Colonic mucosa (tissue), 4 donors: ENCODE measurements at places on chromosomes 1 and 21.

- no peak for DNase-seq
Measured at GRCh38 chr21:44399955-44400790, 46.8 kb downstream of the TRPM2 start.

DNA sequence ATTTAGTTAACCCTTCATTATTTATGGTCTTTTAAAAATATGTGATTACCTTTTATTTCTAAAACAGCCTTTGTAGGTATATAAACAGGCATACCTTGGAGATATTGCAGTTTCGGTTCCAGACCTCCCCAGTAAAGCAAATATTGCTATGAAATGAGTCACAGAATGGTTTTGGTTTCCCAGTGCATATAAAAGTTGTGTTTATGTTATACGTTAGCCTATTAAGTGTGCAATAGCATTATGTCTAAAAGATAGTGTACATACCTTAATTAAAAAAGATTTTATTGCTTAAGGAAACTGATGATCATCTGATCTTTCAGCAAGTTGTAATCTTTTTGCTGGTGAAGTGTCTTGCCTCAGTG lies 44.1 kb downstream of the XCL2 start:
- no peak for DNase-seq

DNA sequence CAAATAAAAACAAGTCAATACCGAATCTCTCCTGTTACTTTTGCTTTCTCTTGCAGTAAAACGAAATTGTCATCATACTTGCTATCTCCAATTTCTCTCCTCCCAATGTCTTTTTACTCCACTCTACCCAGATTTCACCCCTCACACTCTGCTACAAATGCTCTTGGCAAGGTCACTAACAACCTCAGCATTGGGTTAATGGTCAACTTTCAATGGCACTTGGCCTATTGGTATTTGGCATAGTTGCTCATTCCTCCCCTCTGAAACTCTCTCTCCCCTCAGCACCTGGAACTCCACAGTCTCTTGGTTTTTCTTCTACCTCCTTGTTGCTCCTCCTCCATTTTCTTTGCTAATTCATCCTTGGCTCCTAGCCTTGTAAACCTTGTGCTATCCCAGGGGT lies 367.3 kb downstream of the PTPRU start:
- no peak for DNase-seq

DNA sequence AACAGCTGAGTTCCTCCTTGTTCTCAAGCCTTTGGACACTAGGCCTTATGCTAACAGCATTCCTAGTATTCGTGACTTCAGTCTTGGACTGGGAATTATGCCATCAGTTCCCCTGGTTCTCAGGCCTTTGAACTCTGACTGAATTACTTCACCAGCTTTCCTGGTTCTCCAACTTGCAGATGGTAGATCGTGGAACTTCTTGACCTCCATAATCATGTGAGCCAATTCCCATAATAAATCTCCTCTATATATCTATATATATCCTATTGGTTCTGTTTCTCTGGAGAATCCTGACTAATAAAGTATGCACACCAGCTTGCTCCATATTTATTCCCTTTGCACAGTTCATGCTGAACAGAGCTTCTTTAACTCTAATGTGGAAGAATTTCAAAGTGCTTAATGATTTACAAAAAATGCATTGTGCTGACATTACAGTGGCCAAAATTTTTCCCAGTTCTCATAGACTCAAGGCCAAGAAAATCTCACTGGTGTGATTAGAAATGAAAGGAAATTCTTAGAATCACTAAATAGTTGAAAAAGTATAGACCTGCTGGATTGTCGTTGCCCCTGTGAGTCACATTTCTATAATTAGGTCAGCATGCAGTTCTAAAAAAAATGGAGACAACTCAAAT lies 462.9 kb upstream of the ADAMTS5 start:
- DNase-seq = no peak

- no peak for DNase-seq
Measured at GRCh38 chr1:45621895-45622523, 1.8 kb downstream of the CCDC17 start.

- DNase-seq = no peak
Measured at GRCh38 chr1:10228528-10228927, 18.2 kb downstream of the KIF1B start.

GRCh38 chr1:117758444-117759316 lies 152.8 kb downstream of the TENT5C start:
- peak; percentile 82 for DNase-seq

GRCh38 chr1:66840929-66841328 lies 39.9 kb upstream of the INSL5 start:
- no peak for DNase-seq

DNA sequence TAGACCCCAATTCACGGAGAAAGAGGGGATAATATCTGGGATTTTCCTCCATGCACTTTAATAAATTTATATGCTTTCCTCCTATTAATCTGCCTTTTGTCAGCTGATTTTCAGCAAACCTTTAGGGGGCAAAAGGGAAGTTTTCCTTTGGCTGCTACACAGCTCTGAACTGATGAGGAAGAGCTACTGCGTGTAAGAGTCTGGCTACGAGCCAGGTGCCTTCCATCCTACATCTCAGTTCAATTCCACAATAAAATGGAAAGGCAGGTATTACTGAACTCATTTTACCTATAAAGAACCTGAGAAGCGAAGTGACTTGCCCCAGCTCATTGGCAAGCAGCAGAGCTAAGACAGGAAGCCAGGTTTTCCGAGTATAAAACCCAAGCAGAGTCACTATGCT lies 28.3 kb upstream of the ZNF326 start:
- DNase-seq = no peak

DNA sequence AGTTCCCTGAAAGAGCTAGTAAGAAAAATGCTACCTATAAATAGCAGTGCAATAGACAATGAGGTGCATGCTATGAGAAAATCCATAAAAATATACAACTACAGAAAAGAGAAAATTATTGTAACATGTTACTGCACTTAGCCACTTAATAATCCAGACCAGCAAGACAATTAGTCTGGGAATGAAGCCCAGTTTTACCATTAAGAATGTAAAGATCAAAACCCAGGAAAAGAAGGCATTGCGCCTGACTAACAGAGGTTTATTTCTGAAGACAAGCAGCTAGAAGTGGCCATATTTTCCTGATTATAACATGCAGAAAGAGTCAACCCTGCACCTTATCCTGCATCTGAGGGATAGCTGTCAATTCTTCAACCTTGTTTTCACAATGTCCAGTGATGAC lies 276.4 kb upstream of the PRMT6 start:
- no peak for DNase-seq

GRCh38 chr1:14794136-14794768 lies 195.8 kb downstream of the KAZN start:
- no peak for DNase-seq

DNA sequence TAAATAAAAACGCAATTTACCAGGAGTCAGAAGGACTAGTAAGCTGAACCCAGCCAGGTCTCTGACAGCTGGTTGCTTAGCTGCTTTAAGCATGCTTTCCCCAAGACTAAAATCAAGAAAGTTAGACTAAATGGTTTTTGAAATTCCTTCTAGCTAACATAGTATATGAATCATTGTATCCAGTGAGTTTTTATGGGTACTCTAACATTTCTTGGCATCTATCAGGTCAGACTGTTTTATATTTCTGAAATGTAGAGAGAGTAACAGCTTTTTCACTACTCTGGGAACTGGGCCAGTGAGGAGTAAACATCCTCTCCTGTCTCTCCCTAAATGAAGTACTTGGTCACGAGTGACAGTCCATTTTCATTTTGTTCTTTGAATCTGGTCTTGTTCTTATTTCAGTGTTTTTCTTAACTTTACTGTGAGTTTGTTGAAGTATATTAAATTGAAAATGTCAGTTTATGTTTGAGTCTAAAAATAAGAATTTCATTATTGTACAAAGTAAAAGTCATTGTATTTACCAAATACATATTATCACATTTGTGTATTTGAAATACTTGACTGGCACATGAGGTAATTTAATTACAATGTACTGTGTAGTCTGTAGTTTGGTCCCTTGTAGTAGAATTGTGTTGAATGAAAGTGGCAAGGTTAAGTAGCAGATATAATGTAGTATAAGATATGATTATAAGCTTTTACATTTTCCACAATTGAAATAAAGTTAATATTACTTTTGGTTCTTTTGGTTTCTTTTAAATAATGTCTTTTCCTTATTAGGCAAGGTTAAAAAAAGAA lies 47.6 kb downstream of the PKN2 start:
- peak; percentile 41 for DNase-seq
